Occipital lobe (tissue), 3 donors: ENCODE measurements at places on chromosomes 7 and 10. TPM values are rescaled to one million over a fixed set of nuclear protein-coding genes. Genes with fewer than 3 reads are reported as not detected.

The CCDC172 gene
- total RNA-seq = not detected

The CUEDC2 gene
- total RNA-seq = 37.3 TPM

The FFAR4 gene
- total RNA-seq = not detected

The SPDYE8 gene
- not detected for total RNA-seq

The UCMA gene
- not detected for total RNA-seq

The ADRA2A gene
- total RNA-seq = 15.9 TPM

The ATP6V0E2 gene
- 112 TPM for total RNA-seq

The LMOD2 gene
- total RNA-seq = not detected

The TCERG1L gene
- total RNA-seq = 1.6 TPM

The STEAP1B gene
- total RNA-seq = 1.1 TPM

The SBDS gene
- total RNA-seq = 52.4 TPM

The SMO gene
- total RNA-seq = 8.7 TPM

The LIPN gene
- total RNA-seq = not detected

The CALML5 gene
- total RNA-seq = not detected

The SAP25 gene
- not detected for total RNA-seq

The MBL2 gene
- not detected for total RNA-seq

The CRYGN gene
- not detected for total RNA-seq

The FAM24A gene
- not detected for total RNA-seq

The ASIC3 gene
- total RNA-seq = 0.62 TPM

The SMC3 gene
- 59.3 TPM for total RNA-seq

The SDK1 gene
- total RNA-seq = 7.0 TPM

The GHRHR gene
- not detected for total RNA-seq

The NEBL gene
- total RNA-seq = 61.1 TPM

The ZNF277 gene
- total RNA-seq = 77.0 TPM

The TMEM225B gene
- total RNA-seq = not detected

The HOXA5 gene
- total RNA-seq = not detected

The ZPBP gene
- total RNA-seq = 0.47 TPM

The C7orf33 gene
- not detected for total RNA-seq

The DENND2A gene
- total RNA-seq = 16.4 TPM

The SOSTDC1 gene
- 12.6 TPM for total RNA-seq

The CUBN gene
- 2.3 TPM for total RNA-seq

The COL13A1 gene
- total RNA-seq = 1.7 TPM

The AEBP1 gene
- 3.4 TPM for total RNA-seq

The H2BK1 gene
- total RNA-seq = not detected

The SRGN gene
- 24.8 TPM for total RNA-seq

The PPA1 gene
- 296 TPM for total RNA-seq
